Choroid plexus epithelial cell (primary cell): ENCODE measurements at places on chromosomes 1 and 21.

DNA sequence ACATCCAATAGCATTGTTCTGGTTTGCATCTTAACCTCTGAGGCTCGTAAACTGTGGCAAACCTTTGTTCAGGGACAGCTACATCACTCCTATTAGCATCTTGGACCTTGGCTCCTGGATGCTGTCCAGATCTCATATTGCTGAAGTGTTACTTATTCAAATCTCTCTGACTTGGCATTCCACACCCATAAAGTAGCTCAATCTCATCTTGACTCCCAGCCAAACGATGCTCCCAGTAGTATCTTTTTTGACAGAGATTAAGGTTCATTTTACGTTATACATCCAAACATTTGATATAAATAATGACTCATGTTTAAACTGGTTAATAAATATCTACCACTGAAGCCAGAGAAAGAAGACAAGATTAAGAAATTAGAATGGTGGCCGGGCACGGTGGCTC lies 4.4 kb upstream of the FLVCR1 start:
- DNase-seq, result no peak

GRCh38 chr1:169099561-169099960 lies 6.9 kb upstream of the ATP1B1 start:
- DNase-seq, result no peak

DNA sequence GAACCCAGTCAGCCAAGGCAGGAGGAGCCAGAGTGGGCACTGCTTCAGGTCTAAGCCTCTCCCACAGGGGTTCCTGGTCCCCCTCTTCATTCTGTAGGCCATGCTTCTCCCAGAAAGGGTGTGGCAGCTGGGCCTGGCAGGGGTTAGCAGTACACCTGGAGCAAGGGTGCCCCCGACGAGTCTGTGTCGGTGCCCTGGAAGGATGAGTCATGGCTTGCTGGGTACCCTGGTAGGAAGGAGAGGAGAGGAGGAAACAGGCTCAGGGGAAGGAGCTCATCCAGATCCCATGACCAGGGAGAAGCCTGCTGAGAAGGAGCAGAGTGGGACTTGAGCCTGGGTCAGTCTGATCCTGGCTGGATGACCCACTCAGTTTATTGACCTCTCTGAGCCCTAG lies 10.3 kb downstream of the KDF1 start:
- peak; percentile 10 for DNase-seq

- no peak for DNase-seq
These were observed 396.8 kb upstream of the PRMT6 start for GRCh38 chr1:106659490-106660244.

DNA sequence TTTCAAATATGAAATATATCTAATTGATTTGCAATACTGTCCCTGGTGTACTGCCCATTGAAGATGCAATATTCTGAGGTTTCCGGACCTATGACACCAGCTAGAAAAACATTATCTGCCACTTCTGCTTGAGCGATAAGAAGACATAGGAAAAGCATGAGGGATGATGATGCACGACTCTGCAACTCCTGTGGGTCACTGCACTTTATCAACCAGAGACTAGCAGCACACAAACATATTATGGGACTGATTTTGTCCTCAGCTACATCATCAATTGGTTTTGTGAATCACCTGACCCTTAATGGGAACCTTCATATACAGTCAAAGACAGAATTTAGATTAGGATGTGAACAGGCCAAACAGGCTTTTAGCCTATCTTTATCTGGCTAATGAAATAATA lies 13.8 kb upstream of the KCNA3 start:
- no peak for DNase-seq

DNA sequence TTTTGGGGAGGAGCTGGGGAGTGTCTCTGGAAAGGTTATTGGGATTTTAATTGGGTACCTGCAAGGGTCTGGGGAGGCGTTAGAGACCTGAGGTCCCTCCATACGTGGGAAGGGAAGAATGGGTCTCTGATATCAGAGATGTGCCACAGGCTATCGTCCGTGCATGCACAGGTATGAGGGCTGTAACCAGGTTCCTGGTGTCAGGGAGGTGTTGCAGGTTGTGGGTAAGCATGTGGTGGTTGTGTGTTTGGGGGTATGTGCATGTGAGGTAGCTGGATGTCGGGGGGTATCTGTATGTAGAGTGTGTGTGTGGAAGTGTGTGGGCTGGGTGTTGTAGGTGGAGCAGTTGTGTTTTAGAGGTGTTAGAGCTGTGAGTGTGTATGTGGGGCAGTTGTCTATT lies 8.3 kb downstream of the AHDC1 start:
- DNase-seq, result no peak

DNA sequence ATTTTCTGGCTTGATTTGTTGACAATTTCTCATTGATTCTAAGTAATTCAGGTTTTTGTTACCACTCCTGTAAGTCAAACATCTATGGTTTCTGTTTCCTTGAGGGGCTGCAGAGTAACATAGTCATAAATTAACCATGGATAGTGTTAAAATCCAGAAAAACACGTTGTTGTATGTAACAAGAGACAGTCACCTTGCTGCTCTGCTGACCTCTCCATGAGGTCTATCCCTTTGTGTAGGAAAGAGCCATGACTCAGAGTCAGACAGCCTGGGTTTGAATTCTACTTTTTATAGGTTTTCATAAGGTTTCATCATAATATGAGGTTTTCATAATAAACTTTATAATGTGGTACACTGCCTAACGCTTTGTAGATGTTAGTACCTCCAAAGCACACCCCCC lies 27.6 kb upstream of the NBL1 start:
- DNase-seq, result peak; percentile 66

DNA sequence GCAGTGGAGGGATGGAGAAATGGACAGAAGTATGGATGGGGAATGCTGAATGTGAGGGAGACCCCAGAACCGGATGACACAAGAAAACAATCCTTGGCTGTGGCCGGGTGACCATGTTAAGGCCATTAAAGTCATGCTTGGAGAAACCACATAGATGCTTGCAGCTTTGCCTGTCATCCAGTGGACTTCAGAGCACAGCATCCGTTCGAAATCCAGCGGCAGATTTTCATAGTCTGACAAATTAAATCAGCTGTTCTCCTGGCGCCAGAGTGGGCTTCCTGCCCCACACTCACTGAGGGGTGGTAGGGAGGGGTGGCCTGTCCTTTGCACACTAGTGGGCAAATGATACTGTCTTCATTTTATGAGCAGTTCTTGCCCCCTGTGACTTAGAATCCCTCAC lies 35.1 kb downstream of the ABCG1 start:
- no peak for DNase-seq

DNA sequence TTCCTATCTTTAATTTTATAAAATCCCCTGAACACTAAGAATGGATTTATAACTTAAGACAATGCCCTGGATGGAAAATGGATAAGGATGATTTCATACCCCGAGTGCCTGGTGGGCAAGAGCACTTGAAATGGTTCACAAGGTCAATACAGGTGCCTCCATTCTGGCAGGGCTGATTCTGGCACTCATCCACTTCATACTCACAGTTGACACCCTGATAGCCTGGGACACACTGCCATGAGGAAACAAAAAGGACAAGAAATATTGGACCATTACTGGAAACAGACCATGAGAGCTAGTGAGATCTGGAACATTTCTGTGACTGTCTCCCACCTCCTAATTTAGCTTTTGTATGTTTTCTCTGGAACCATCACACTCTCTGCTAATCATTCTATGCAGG lies 39.1 kb upstream of the ADAM30 start:
- no peak for DNase-seq

DNA sequence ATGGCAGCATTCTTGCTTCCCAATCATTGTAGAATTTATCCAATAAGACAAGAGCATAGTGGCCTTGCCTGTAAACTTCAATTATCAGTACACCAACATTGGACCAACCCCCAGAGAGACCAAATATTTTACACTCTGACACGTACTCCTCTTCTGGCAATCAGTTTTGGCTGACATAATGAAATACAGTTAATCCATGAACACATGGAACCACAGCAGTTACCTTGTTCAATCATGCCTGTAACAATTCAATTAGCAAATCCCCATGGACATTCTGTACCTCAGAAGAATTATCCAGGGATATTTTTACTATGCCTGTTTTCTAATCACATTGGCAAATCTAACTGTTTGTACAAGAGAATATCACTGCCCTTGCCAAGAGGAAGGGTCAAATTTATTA lies 2162.0 kb downstream of the MRPL39 start:
- no peak for DNase-seq

- DNase-seq, result peak; percentile 88
These were observed 54.3 kb upstream of the TARBP1 start for GRCh38 chr1:234533034-234533891.

DNA sequence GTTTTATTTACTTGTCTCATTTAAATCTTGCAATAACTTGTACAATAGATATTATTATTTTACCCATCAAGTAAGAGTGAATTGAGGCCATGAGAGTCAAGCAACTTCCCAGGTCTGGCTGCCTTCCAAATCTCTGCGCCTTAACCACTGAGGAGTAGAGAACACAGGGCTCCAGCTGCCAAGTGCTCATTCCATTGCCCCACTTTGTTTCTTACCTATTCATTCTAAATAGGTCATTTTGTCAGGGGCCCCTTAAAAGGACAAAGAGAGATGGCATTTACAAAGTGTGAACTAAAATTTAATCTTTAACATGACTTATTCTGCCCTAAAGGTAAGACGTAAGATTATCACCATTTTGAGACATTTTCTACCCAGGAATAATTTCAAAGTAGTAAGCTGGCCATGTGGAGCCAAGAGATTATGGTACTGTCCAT lies 3.5 kb downstream of the PPP1R15B start:
- peak; percentile 83 for DNase-seq

DNA sequence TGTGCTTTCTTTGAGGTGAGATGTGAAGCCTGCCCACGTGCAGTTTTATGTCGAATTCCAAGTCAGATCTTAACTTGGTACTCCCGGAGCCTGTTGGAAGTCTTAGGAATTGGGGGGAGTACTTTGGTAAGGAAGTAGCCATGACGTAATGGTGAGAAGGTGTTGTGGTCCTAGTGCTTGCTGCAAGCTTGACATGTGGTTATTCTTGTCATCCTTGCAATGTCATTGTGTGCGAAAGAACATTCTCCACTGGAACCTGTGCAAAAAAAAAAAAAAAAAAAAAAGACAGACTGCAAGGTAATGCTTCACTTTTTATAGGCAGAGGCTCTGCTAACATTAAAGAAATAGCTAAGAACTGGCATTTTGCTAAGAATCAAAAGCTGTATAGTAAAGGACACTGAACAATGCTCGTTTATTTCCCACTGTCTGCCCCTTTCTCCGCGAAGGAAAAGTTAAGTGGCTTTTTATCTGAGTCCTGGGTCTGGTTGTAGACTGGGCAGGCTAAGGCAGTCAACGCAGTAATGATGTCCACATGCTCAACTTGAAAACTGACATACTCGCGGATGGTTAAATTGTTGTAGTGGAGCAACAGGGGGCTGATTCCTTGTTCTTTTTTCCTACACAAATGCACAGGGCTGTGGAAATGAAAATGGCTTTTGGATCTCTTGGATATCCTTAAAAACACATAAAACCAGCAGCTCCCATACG lies 2.1 kb downstream of the KAZN start:
- no peak for DNase-seq

GRCh38 chr1:167289966-167290365 lies 69.3 kb downstream of the POU2F1 start:
- DNase-seq, result no peak

- DNase-seq, result no peak
These were observed 10.9 kb downstream of the CAMK1G start for GRCh38 chr1:209594440-209594839.

DNA sequence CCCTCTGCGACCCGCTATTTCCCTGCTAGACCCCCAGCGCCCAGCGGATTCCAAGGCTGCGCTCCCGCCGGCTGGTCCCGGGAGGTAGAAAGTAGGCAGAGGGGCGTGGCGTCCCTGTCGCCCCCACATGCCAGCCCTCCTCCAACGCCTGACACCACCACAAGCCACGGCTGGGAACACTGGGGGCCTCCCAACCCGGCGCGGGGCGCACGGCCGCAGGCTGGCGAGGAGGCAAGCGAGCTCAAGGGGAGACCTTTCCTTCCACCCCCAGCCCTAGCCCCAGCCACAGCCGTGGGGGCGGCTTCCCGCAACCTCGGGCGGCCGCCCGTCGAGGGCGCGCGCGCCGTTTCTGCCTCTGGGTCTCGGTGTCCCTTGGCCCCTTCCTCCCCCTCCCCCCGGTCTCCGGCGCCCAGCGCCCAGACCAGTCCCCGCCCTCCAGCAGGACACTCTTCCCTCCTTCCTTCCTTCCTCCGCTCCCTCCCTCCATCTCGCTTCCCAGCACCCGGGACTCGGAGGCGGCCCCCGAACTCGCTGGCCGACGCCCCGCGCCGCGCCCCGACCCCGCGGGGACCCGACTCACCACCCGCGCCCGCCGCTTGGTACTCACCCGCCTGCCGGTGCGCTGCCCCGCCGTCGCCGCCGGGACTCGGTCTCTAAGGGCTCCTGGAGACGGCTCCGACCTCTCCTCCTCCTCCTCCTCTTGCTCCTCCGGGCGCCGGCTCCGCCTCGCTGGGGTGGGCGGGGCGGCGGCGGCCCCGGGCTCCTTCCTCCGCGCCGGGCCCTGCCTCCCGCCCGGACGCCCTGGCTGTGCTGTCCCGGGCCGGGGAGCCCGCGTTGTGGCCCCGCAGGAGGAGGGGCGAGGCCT lies at the start of gene GNG12:
GNG12 (minus strand) TSS at position 731 of the 865 bp plus-strand sequence. CDS start 125,781 bp downstream, outside the sequence.
- DNase-seq, result peak; percentile 70

DNA sequence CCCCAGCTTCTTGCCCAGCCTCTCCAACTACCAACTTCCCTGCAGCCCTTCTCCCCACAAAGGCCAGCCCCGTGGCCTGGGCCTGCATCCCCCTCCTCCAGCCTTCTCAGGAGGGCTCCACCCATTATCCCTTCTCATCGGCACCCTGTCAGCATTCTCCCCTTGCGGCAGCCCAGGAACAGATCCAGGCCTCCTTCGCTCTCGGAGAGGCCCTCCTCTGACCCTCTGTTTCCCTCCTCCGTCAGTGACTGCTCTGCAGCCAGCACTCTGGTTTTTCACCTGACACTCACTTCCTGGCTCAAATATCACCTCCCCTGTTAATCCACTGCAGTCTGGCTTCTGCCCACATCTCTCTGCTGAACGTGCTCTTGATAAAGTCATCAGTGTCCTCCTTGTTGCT lies 17.5 kb downstream of the ADGRB2 start:
- DNase-seq, result no peak

DNA sequence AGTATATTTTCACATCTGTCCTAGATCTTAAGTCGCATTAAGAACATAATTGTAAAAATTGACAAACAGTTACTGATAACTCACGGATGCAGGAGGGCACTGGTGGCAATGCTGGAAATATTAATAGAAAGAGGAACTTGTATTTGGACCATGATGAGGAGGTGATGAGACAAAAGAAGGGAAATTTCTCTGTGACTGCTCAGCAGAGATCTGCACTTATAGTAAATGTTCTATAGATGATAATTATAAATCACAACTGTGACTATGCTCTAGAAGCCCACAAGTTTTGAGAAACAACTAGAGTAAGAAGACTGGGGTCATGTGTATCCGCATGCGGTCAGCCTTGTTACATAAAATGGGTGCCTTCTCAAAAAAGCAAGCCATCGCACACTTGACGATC lies 8.7 kb upstream of the DUSP12 start:
- no peak for DNase-seq

- no peak for DNase-seq
These were observed 251.9 kb upstream of the B3GALT2 start for GRCh38 chr1:193438312-193438711.
